ENCODE measurements at places on chromosomes 5 and 9.

GRCh38 chr9:94952565-94953373 lies 226.3 kb downstream of the AOPEP start:
- no peak for DNase-seq

GRCh38 chr9:75615284-75615683 lies 275.2 kb upstream of the PCSK5 start:
- DNase-seq = no peak

DNA sequence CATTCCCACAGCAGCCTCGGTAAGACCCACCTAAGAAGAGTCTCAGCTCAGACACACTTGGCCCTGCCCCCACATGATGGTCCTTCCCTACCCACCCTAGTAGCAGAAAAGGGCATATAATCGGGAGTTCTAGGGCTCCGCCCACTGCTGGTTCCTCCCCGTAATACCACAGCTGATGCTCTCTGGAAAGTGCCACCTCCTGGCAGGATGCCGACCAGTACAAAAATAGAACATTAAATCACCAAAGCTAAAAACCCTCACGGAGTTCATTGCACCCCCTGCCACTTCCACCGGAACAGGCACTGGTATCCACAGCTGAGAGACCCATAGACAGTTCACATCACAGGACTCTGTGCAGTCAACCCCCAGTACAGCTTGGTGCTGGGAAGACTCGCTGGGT lies 271.3 kb downstream of the KIAA0825 start:
- no peak for DNase-seq

DNA sequence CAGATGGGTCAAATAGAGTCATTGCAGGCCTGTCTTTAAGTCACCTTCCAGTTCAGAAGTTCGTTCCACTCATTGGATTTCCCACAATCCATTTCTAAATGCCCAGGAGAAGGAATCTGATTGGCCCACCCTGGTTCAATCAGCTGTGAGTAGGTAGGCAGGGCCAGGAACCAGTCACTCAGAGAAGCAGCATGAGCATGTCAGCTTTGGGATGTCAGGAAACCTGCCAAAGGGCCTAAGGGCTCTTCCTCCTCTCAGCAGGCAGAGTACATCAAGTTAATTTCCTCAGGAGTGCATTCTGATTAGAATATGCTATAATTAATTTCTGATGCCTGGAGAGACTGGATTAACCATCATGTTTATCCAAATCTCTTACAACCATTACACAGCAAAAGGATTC lies 412.9 kb upstream of the CCNH start:
- DNase-seq = no peak

DNA sequence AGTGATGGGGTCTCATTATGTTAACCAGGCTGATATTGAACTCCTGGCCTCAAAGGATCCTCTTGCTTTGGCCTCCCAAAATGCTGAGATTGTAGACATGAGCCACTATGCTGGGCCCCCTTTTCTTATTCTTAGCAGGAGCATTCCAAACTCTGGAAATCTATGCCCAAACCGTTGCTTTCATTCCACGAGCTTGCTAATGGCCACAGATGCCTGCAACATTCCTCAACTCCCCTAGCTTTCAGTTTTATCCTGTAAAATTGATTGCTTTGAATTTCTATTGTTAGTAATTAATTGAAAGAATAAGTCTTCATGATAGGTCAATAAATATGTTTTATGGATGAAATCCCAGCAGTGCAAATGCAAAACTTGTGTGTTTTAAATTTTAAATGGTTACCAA lies 564.8 kb upstream of the WWC1 start:
- DNase-seq = no peak

GRCh38 chr5:124990723-124991122 lies 244.3 kb upstream of the ZNF608 start:
- DNase-seq = no peak

DNA sequence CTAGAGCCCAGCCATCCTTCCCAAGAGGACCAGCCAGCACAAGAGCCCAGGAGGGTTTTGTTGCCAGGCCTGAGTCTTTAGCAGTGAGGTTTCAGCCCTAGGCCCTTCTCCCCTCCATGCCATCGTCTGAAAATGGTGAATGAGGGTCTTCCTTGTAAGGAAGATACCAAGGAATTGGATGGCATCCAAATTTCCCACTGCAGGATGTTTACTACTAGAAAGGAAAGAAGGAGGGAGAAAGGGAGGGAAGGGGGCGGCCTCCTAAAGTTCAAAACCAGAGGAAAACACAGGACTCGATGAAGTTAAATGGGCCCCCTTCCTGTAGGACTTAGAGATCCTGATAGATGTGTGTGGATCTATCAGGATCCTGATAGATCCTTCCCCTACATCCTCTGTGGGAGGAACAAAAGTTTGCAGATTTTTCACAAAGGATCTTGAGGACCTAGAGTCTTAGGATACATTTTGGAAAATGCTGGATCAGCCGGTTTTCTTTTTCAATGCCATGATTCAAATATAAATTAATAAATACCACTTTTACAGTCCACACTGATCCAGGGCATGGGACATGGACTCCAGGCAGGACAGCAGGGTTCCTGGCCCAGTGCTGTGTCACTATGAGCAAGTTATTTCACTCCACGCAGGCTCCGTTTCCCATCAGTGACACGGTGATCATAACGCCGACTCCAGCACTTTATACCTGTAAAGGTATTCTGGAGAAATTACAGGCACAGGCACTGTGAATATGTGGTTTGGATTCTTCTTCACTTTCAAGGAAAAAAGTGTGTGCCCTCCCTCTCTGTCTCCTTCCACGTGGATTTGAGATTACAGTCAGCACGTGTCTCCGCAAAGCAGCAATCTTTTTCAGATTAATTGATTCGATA lies 40.9 kb downstream of the C5orf15 start:
- DNase-seq = no peak

DNA sequence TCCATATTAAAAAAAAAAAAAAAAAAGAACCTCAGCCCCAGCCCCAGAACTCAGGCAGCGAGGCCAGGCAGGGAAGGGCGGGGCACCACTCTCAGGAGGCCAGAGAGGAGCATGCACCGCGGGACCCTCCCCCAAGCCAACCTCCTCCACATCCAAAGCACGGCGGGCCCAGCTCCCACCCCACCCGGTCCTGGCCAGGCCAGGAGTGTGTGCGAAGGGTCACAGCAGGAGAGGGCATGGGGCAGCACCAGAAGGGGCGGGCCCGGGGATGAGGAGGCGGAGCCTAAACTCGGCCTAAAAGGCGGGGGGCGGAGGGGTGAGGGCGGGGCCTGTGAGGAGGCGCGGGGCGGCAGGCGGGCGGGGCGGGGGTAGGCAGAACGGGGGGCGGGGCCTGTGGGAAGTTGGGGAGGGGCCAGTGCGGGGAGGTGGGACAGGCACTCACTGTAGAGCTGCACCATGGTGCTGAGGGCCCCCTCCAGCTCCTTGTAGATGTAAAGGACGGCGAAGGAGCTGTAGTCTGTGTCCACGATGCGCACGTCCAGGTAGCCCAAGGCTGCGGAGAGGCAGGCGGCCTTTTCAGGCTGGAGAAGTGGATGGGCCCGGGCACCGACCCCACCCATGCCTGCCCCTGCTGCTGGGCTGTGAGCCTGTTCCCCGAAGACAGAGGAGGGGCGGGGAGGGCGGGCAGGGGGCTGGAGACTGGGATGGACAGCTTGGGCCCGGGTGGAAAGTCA lies 1.2 kb downstream of the LCN15 start:
- peak; percentile 42 for DNase-seq

DNA sequence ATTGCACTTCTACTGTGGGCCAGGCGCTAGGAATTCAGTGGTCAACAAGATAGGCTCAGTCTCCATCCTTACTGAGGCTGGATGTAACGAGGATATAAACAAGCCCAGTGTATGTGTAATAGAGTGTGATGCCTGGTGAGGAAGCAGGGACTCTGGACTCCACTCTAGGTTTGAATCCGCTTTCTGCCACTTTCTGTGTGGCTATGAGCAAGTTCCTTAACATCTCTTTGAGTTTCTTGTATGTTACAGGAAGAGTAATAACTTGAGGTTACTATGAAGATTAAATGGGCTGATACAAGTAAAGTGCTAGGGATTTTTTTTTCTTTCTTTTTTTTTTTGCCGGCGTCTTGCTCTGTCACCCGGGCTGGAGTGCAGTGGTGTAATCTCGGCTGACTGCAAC lies 12.4 kb downstream of the DOCK2 start:
- no peak for DNase-seq

GRCh38 chr5:95050708-95051107 lies 234.2 kb downstream of the MCTP1 start:
- DNase-seq = no peak

- no peak for DNase-seq
Observed at GRCh38 chr5:120576588-120576987, 112.5 kb downstream of the PRR16 start.

DNA sequence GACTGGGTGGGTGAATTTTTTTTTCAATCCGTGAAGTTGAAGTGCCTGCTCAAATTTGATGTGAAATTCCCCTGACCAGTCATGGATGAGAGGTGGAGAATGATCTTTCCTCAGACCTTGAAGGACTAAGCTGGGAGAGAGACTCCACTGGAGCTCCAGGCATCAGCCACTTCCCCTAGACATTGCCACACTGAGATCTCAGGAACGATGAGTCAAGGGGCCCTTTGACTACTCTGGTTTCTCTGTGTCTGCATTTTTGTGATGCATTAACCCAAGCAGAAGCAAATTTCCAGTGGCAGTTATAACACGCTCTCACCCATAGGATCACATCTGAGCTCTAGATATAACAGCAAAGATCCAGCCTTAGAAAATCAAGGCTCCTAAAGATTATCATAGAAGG lies 171.2 kb upstream of the KIF2A start:
- no peak for DNase-seq

DNA sequence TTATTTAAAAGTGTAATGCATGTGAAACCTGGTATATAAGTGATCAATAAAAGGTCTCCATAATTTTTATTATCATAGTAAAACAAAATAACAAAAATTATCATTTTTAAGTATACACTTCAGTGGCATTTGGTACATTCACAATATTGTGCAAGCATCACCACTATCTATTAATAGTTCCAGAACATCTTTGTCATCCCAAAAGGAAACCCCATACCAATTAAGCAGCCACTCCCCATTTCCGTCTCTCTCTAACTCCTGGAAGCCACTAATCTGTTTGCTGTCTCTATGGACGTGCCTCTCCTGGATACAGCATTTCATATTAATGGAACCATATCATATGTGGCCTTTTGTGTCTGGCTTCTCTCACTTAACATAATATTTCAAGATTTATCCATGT lies 7.6 kb downstream of the OLFML2A start:
- no peak for DNase-seq

DNA sequence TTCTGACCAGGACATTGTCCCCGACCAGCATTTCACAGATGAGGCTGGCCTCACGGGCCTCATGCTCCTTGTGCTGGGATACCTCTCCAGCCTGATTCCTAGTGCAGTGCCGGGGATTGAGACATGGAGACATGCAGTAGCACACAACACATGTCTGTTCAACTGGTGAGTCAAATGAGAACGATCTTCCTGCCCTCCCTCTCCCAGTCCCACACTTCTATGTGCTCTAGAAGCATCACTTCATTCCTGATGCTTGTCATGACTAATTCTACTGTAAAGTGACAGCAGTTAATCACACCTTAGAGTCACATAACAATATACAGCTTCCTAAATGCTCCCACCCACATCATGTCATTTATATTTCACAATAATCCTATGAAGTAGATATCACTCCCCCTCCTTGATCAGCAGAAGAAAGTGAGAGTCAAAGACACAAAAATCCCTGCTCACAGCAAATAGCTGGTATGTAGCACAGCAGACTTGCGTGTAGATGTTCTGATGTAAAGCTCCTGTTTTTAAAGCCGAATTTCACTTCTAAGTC lies 101.8 kb downstream of the CCDC192 start:
- peak; percentile 5 for DNase-seq
